G401 (cell line): ENCODE measurements at places on chromosomes 16 and 17. TPM values are rescaled to one million over a fixed set of nuclear protein-coding genes. Genes with fewer than 3 reads are reported as not detected.

DNA sequence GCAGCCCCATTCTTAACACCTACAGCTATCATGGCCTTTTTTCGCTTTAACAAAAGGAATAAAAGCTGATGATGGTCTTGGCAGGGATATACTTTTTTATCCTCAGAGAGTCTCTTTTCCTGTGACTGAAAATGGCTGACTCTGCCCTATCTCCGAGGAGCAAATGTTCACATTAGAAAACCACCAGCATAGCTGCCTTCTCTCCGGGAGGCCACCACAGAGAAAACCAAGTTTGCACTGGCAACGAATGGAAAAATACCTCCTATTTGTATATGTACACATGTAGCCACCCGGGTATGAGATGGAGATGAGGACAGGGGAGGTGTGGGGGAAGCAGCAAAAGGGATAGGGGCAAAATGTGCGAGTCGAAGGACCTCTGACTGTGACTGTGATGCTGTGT, 88.2 kb downstream of the STX8 start:
- no peak for DNase-seq

CCDC78 gene
- total RNA-seq, result 20.0 and 26.4 TPM in 2 replicates

DNA sequence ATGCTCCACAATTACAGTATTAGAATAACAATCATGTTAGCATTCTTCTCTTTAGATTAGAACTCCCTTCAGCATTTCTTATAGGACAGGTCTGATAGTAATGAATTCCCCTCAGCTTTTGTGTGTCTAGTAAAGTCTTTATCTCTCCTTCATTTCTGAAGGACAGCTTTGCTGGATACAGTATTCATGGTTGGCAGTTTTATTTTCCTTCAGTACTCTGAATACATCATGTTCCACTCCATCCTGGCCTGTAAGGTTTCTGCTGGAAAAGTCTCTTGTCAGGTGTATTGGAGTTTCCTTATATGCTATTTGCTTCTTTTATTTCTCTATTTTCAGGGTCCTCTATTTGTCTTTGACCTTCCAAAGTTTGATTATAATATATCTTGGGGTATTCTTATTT, 4.0 kb upstream of the ABCA10 start:
- no peak for DNase-seq

TBC1D3 gene
- total RNA-seq, result not detected in 2 replicates

KDM6B gene
- 0.34 and 0.37 TPM in 2 replicates for total RNA-seq

KRT33B gene
- not detected in 2 replicates for total RNA-seq

DNA sequence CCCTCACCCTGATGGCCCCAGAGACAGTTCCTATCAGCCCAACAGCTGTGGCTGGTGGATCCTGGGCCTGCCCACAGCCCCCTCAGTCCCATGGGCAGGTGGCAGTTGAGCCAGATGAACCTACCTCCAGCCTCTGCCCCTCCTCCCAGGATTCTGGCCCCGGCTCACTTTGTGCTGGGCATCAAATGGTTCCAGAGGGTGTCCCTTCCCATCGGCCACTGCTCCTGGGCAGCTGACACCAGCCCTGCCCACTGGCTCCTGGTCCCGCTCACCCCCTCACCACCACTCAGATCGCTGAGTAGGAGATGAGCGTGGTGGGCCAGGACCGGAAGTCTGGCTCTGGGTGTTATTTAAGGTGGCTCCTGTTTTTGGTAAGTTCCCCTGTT, 2.0 kb downstream of the TTYH2 start:
- DNase-seq, result no peak

WFDC1 gene
- not detected in 2 replicates for total RNA-seq

GRCh38 chr17:59620518-59621259, 994 bp downstream of the CLTC start:
- DNase-seq, result peak; percentile 54

DNA sequence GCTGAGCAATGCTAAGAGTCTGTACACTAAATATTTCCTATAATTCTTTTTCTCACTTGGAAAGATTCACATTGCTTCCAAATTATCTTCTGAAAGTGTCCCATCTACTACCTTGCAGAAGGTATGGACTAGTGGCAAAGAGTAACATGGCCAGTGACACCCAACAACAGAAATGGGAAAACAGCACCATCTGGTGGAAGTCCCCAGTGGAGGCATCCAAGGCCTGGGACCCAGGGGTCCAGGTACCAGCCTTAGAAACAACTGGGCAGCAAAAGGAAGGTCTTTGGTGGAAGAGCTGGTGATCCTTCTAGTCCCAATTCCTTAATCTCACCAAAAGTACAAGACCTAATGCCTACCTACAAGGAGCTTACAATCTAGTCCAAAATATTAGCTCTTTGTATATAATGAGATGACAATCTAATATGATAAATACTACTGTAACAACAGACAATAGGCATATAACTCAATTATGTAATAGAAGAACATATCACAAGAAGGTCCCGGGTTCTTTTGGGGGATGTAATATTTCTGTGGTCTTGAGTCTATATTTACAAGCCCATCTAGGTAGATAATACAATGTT, 55.3 kb downstream of the SKAP1 start:
- DNase-seq, result peak; percentile 23

DNA sequence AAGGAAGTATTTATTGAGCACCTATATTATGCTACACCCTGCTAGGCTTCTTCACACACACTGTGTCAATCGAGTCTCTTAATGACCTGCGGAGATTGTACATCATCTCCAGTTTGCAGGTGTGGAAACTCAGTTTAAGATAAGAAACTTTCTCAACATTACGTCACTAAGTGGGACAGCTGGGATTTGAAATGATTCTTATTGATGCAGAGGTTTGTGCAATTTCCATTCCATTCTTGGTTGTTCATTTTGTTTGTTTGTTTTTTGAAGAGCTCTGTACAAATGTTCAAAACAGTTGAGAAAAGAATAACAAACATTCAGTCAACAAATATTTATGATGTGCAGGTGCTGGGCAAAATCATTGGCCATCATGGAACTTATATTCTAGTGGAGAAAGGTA, 84.8 kb downstream of the MAP2K6 start:
- no peak for DNase-seq

OR2C1 gene
- total RNA-seq, result not detected in 2 replicates

DNA sequence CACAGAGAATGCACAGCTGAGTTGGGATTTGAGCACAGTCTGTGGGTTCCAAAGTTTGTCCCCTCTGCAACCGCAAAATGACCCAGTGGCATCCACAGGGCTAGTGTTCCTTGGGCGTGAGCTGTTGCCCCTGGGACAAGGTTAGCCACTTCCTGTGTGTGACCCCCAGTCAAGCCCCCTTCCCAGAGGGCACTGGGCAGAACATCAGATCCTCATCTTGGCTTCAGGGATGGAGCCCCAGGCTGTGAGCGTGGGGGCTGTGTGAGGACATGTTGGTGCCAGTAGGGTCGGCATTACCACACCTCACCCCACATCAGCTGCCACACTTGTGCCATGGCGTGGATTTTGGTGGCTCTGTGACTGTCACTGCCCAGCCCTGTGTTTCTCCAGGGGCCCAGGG, 55.3 kb downstream of the USP22 start:
- DNase-seq, result no peak

GRCh38 chr17:81148571-81148970, 16.7 kb upstream of the PVALEF start:
- DNase-seq, result no peak

- DNase-seq, result no peak
These were observed 882.4 kb upstream of the EEF2KMT start for GRCh38 chr16:5979905-5980550.

SLC38A8 gene
- not detected in 2 replicates for total RNA-seq

DNA sequence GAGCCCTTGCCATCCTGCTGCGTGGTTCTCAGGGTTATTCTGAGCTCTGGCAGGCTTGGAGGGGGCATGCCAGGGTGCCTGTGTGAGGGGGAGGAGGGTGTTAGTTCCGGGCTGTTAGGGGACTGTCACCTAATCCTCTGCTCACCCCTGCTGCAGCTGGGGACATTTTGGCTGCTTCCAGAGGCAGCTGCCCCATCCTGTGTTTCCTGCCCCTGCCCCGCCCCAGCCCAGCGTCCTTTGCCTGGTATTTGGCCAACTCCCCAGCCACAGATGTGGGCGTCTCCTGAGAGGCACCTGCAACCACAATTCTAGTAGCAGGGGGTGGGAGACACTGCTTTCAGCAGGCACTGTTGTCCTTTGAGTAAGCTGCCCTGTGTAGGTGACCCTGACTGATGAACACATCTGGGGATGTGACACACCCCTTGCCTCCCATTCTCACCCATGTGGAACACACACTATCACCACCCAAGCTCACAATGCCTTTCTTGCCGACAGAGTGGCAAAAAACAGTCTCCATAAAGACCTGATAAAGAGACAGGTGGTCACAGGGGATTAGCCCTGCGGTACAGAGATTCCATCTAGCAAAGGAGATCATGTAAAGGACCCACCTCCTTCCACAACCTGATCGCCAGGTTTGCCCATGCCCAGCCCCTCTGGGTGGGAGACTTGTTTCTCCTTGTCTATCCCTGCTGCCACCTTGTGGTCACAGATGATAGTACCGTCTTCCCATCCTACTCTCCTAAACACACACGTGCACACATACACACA, at the start of gene CHRNE:
TSS of gene CHRNE (minus strand) at position 48 of the 768 bp plus-strand sequence. CDS start at position 13, 35 bp downstream.
- peak; percentile 90 for DNase-seq

IRX3 gene
- not detected in 2 replicates for total RNA-seq

BIRC5 gene
- 170 and 172 TPM in 2 replicates for total RNA-seq

FAM83G gene
- total RNA-seq, result 10.2 and 16.7 TPM in 2 replicates

PRSS33 gene
- total RNA-seq, result 0.07 and 10.6 TPM in 2 replicates

GRCh38 chr16:30511509-30511908, 14.9 kb downstream of the ZNF768 start:
- no peak for DNase-seq

DNA sequence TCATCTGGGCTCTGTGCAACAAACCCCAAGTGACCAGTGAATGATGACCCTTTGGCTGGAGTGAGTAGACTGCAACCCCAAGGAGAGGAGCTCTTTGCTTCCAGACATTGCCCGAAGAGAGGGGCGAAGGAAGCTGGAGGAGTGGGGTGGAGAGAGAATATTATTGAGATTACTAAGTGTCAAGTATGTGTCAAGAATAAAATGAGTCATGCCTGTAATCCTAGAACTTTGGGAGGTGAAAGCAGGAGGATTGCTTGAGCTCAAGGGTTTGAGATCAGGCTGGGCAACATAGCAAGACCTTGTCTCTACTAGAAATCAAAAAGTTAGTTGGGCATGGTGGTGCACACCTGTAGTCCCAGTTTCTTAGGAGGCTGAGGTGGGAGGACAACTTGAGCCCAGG, 142.0 kb upstream of the CCL2 start:
- DNase-seq, result no peak

- no peak for DNase-seq
These were observed 13.6 kb downstream of the HSD11B2 start for GRCh38 chr16:67444259-67445125.

DNA sequence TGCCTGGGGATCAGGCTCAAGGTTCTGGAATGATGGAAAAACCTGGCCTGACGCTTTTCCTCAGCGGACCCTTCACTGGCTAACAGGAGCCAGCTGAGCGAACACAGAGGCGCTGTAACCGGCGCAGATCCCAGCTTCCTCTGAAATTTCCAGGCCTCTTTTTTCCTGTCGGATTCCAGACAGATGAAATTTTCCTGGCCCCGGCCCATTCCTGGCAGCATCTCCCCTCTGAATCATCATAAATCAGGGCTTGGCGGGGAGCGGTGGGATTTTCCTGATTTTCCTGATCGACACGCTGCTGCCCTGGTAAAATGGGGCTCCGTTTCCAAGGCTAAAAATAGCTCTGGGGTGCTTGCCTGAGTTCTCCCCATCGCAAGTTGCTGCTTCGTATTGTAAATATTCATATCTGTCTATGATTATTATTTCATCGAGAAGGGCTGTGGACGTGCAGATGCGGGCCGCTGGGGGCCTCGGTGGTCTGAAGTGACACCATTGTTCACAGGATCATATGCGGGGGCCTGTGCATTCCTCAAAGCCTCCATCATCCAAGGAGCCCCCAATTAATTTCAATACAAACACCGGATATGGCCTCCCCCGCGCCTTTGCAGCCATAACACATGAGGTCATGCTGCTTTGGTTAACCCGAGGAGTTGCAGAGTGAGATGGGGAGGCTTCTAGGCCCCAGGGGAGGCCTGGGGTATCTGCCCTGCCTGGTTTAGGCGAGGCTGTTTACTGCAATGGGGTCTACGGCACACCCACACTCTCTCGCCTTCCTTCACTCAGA, 45.8 kb upstream of the ETV4 start:
- no peak for DNase-seq

TNRC6C gene
- 2.5 and 2.7 TPM in 2 replicates for total RNA-seq

DNA sequence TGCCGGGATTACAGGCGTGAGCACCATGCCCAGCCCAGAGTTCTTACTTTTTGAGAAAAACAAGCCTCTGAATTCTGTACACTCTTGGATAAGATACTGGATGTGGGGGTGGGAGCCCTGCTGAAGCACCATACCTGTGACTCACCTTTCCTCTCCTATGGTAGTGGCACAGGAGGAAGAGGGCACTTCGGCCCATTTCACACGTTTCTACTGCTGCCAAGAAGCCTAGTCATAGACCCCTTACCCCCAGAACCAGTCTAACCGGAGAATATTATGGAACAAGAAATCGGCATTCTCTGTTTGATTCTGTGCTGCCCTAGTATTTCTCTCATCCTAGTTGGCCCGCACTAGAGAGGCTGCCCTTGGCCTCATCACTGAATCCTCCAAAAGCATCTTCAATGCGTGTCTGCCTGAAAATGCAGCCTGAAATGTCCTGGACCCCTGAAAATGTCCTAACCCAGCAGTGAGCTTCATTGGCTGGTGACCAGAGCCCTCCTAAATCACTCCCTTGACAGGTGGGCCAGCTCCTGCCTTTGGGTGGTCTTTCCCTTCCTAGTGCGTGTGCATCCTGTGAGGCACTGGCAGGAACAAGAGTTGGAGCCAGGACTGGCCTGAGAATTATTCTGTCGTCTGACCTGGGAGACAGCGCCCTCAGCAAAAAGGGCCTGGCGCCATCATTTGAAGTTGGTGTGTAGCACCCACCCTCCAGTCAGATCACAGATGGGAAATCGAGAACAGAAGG, 37.9 kb downstream of the NDEL1 start:
- DNase-seq, result no peak

GRCh38 chr16:76729525-76729924, 452.3 kb downstream of the CNTNAP4 start:
- no peak for DNase-seq

KRT36 gene
- total RNA-seq, result not detected in 2 replicates

DNA sequence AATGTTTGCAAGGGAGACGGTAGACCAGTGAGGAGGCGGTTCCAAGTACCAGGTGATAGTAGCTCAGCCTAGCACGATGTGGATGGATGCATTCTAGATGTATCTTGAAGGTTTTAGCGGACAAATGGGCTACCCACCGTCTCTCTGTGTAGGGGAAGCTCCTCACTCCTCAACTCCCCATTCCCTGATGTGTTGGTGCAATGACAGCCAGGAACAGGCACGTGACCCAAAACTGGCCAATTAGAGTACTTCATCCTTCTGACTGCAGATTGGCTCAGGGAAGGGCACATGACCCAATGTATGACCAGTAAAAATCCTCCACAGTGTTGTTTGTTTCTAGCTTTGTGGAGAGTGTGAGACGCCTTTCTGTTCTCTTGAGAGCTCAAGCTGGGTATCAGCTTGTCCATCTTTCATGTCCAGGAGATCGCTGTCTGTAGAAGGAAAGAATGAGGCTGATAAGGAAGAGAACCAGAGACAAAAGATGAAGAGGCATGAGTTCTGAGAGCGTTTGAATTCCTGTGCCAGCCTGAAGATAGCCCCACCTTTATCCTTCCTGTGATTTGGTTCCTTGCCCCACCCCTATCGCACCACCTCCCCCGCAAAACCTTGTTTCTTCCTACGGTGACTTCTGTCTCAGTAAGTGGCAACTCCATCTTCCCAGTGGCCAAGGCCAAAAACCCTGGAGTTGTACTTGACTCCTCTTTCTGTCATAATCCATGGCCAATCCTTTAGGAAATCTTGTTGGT, 2.3 kb upstream of the BORCS6 start:
- DNase-seq, result peak; percentile 99

- DNase-seq, result no peak
These were observed 41.1 kb downstream of the KLHDC4 start for GRCh38 chr16:87724490-87725291.

- no peak for DNase-seq
These were observed 90.5 kb upstream of the ZNF750 start for GRCh38 chr17:82930043-82930923.
